Glomerular endothelial cell (primary cell): ENCODE measurements at places on chromosomes 16 and 17.

DNA sequence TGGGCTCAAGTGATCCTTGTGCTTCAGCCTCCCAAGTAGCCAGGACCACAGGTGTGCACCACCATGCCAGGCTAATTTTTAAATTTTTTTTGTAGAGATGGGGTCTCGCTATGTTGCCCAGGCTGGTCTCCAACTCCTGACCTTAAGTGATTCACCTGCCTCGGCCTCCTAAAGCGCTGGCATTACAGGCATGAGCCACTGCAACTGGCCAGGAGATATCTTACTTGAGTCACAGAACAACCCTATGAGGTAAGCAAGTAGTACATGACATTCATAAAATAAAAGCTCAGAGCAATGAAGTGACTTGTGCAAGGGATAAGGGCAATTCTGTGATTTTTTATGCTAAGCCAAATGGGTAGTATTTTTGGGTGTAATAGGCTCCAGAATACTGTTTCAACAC is 57.3 kb downstream of the CDC27 start:
- DNase-seq, result no peak

DNA sequence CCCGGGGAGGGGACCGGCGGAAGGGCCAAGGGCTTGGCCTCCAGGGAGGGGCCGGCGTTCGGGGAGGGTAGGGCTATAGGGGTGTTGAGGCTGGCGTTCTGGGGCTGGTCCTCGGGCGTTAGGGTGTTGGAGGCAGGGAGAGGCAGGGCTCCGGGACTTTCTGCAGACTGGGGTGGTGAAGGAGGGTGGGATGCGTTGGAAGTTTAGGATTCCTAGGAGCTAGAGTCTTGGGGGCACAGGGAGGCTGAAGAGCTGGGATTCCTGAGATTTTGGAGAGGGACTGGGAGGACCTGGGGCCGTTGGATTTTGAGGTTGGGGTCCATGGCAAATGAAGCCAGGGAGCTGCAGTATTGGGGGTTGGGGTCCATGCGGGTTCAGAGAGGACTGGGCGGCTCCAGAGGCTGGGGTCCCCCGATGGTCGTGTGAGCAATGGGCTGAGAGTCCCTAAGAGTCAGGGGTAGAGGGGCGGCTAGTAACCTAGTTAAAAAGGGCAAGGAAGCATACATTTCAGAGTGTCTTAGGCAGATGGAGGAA is 740 bp downstream of the NFATC2IP start:
- no peak for DNase-seq

- no peak for DNase-seq
Measured at GRCh38 chr16:80120899-80121521, 419.8 kb upstream of the DYNLRB2 start.

- no peak for DNase-seq
Measured at GRCh38 chr17:43020789-43021740, 1.1 kb downstream of the VAT1 start.

DNA sequence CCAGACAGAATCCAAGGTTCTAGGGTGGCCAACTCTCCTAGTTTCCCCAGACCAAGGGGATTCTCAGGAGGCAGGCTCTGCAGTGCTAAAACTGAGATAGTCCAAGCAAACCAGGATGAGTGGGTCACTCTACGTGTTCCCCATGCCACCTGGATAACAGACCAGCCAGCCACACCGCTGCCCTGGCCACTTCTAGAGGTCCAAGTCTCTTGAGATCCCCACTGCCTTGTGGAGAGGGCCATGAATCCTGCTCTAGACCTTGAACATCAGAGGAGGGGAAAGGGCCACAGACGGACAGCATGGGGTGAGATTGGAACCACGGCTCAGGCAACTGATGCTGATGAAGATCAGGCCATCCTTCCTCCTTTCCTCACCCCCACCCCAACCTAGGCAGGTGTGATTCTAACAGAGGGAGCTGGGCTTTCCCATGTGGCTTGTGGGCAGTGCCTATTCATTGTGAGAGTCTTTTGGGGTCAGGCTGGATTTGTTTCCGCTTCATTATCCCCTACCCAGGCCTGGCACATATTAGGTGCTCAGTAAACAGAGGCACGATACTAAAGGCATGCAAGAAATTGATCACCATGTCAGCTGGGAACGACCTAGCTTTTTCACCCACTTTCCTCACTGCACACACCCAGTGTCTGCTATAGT is 16.8 kb upstream of the TVP23A start:
- DNase-seq, result no peak

DNA sequence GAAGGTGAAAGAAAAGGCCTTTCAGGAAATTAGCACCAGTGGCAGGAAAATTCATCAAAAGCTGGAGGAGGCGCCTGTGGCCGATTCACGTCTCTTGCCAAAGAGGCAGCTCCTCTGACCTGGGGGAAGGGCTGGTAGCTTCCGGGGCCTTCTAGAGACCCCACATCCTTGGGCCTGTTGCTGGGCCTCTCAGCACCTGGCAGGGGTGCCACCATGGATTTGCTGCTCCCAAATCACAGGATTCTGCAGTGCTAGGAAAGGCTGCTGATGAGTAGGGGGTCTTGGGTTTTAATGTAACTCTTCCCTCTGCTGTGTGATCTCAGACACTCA is 11.6 kb upstream of the CBFB start:
- no peak for DNase-seq

DNA sequence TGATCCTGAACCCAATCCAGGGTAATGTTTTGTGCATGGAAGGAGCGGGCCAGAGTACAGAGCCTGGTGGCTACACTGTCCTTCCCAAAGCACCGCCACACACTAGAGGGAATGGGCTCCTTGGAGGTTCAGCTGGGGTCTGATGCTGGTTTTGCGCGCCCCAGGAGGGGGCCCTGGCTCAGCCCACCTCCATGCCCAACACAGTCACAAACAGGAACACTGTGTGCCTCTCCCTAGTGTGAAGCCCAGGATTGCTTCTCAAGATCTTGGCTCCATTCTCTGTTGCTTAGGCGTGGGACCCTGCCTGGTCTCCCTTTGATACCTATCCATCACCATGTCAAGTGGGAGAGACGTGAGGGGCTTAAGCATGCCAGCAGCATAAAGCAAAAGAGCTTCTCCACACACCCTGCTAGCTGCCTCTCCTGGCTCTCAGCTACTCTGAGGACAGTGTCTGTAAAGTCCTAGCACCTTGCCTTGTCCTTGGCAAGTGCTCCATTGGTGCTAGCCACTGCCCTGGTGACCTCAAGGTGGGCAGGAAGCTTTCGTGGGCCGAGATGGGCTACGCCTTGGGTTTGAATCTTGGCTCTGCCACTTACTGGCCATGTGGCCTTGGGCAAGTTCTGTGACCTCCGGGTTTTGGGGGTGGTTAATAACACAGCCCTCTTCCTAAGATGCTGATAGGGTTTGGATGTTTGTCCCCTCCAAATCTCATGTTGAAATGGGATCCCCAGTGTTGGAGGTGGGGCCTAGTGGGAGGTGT is 122.2 kb downstream of the C16orf78 start:
- DNase-seq, result no peak

GRCh38 chr16:64841071-64841470 is 280.8 kb downstream of the CDH11 start:
- no peak for DNase-seq

GRCh38 chr16:69017036-69017783 is 88.2 kb upstream of the HAS3 start:
- DNase-seq, result no peak

- no peak for DNase-seq
Measured at GRCh38 chr16:10376229-10376628, 9.6 kb upstream of the ATF7IP2 start.

- no peak for DNase-seq
Measured at GRCh38 chr16:19085679-19086200, 18.3 kb downstream of the COQ7 start.

DNA sequence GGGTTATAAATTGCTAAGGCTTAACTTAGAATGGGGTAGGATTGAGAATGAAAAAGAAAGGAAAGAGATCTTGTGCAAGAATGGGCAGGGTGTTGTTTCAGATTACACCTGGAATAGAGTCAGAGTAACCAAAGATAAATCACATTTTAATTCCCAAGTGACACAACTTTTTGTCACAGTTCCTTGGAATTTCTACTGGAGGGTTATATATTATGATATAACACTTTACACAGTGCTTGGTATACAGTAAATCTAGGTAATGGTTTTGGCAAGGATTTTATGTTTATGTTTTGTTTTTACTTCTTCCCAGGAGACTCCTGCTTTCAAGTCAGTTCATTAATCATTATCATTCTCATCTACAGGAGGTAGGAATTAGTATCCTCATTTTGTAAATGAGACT is 115.7 kb upstream of the KCNJ16 start:
- DNase-seq, result no peak

GRCh38 chr16:30054959-30055553 is 10.5 kb upstream of the ALDOA start:
- no peak for DNase-seq

DNA sequence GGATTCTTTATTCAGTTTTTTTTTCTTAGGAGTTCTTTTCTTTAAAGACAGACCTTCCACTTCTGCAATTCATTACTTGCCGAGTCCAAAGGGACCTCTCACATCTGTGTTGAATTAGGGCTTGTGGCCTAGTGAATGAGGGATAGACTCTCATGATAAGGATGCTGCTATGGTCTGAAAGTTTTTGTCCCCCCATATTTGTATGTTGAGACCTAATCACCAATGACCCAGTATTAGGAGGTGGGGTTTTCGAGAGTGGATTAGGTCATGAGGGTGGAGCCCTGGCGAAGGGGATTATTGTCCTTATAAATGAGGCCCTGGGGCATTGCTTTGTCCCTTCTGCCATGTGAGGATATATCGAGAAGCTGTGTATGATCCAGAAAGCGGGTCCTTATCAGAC is 9.5 kb downstream of the KRT12 start:
- DNase-seq, result no peak

- DNase-seq, result no peak
Measured at GRCh38 chr16:9824200-9825068, 357.8 kb downstream of the GRIN2A start.

DNA sequence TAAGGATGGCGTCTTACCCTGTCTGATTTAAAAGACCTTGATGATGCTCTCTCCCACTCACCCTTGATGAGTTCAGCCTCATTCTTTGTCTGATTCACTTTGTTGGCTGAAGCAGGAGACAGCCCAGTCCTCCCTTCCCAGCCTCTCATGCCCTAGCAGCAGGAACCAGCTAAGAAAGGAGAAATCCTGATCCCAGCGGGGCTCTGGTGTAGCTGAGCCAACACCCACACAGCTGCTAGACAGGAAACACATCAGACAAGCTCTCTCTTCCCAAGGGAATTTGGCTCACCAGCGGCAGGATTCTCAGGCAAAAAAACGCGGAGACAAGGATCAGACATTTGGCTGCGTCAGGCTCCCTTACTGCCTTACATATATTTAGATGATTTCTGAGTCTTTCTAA is 211.5 kb downstream of the CDH11 start:
- DNase-seq, result no peak

DNA sequence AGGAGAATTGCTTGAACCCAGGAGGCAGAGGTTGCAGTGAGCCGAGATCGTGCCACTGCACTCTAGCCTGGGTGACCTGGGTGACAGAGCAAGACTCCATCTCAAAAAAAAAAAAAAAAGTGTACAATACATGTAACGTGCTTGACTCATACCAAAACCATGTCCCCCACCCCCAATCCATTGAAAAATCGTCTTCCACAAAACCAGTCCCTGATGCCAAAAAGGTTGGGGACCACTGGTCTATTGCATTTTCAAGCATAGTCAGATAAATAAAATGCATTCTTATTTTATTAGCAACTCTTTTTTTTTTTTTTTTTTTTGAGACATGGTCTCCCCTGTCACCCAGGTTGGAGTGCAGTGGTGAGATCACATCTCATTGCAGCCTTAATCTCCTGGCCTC is 52.1 kb downstream of the COPRS start:
- no peak for DNase-seq

- no peak for DNase-seq
Measured at GRCh38 chr17:43736389-43736788, 22.2 kb downstream of the SOST start.

DNA sequence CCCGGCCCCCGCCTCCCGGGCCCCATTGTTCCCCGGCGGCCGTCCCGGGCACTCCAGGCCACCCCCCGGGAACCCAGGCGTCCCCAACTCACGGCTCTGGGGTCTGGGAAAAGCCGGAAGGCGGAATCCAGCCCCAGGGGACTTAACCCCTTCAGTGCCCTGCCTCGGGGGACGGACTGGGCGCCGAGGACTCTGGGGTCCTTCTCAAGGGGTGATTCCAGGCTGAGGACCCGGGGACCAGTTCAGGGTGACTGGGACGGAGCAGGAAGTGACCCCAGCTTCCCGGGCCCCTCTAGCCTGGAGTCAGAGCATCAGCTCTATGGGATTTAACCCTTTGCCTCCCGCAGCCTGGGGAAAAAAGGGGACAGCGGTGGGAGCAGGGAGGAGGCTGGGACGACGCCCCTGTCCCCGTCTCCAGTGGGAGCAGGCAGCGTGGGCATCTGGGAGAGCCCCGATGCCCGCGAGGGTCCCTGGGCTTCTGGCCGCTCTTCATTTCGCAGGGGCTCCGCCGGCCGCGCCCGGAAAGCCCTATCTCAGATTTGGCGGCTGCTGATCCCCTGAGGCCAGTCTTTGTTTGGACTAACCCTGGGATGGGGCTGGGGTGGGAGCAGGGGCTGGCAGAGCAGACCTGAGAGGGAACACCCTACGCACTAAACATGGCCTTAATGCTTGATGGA is at the start of gene ZNF629:
ZNF629 (minus strand) TSS at position 270 of the 677 bp plus-strand sequence. CDS start 2,723 bp downstream, outside the sequence.
- DNase-seq, result no peak

DNA sequence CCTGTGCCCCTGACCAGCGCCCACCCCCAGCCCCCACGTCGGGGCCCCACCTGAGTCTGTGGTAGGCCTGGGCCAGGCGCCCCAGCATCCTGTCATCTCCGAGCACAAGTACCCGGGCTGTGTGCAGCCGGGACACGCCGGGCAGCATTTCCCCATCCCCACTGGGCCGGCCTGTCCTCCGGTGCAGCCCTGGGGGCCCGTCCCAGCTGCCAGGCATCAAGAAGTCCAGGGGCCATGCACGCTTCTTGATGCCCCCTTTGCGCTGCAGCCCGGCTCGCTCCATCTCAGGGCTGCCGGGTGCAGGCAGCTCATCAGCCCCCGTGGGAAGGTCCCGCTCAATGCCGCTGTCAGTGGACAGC is 29.3 kb upstream of the MFSD6L start:
- DNase-seq, result no peak

DNA sequence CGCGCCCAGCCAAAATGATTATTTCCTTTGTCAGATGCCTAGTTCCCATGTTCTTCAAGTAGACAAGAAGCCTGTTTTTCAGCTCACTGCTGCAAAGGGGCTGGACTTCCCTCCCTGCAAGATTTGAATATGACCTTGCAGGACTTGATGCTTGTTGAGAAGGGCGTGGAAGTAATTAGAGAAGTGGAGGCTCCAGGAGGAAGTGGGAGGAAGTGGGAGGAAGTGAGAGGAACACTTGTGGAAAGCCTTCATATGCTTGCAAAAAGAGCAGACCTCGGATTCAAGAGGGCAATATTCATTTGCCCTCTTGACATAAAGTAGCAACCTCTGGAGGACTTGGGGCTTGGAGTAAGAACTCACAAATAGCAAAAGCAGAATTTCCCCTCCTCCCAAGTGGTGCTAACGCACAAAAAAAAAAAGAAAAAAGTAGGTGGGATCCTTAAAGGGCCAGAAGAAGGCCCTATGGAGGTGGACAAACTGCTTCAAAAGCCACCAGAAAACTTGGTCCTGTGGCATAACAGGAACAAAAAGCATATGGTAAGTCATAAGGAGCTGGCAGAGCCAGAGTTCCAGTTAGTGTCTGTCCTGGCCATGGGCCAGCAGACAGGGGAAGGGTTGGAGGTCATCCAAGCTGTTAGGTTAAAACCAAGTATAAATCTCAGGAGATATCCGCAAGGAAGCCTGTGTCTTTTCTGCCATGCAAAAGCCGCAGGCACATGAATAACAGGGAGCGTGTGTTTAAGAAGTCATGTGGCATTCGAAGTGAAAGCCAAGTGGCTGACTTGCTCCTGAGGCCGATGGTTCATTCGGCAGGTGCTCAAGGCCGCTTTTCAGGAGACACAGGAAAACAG is 20.6 kb upstream of the PRKAR1A start:
- no peak for DNase-seq

- DNase-seq, result no peak
Measured at GRCh38 chr16:1788708-1789100, 4.8 kb downstream of the IGFALS start.
